NCI-H1092 (cell line): ENCODE measurements at places on chromosomes 13 and 19.

DNA sequence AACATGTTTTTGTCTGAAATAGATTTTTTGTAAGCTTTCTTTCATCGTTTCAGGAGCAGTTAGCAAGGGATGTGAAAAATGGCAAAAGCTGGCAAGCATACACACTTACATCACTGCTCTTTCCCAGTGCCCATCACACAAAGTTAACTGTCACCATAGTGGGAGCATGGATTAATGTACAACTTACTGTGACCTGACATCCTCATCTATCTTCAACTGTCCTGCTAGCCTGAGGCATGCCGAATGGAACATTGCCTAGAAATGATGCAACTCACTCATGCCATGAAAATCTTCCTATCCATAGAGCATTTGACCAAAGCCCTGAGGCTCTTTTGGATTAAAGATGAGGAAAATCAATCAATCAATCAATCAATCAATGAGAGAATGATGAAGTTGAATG is 491.7 kb upstream of the SLC10A2 start:
- no peak for DNase-seq

DNA sequence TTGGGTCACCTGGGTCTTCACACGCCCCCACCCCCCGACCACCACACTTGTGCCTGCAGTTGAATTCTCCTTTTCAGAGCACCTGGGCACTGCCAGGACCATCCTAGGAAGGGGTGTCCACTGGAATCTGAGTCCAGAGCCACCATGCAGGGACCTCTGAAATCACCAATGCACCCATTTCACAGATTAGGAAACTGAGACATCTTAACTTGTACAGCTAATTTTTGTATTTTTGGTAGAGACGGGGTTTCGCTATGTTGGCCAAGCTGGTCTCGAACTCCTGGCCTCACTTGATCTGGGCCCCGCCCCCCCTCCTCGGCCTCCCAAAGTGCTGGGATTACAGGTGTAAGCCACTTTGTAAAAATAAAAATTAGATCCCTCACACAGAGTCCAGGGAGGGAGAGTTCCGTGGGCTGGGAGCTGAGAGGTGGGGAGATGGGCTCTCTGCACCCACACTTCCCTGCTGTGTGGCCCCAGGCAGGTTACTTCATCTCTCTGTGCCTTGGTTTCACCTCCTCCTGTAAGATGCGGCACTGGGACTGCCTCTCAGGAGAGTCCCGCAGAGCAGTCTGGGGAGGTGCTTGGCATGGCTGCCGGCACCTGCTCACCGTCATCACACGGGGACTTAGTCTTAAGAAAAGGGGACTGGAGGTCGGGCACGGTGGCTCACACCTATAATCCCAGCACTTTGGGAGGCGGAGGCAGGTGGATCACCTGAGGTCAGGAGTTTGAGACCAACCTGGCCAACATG is 45.9 kb upstream of the C19orf12 start:
- no peak for DNase-seq

- no peak for DNase-seq
These were observed 87.6 kb upstream of the MBNL2 start for GRCh38 chr13:97134364-97135095.

DNA sequence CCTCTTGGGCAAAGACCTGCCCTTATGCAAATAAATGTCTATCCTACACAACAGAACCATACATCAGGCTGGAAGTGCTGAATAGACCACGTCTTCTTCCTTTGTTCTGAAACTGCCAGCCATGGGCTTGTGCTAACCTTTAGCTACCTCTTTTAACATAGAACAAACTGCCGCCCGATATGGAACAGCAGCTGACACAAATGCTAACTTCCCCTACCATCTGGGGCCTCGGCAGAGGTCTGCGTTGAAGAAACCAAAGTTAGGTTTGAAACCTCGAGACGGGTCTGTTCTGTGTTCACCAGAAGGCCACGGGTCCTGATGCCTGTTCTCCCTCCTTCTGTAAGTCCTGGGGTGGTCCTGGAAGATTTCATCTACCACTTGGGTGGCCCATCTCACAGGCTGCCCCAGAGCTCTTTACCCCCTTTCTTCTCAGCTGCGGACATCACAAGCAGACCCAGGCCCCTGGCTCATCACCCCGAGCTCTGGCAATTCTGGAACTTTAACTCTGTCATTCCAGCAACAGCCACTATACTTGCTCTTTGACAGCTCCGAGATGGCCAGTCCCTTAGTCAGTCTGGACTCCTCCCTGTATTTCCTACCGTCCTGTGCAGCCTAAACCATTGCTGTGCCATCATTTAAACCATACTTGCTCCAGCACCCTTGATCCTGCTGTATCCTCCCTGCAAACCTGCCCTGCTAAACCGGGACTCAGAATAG is 146.7 kb downstream of the USP12 start:
- DNase-seq = no peak

- DNase-seq = no peak
These were observed 55.0 kb downstream of the EFNB2 start for GRCh38 chr13:106480351-106480910.
